ENCODE measurements at places on chromosomes 16 and 17.

DNA sequence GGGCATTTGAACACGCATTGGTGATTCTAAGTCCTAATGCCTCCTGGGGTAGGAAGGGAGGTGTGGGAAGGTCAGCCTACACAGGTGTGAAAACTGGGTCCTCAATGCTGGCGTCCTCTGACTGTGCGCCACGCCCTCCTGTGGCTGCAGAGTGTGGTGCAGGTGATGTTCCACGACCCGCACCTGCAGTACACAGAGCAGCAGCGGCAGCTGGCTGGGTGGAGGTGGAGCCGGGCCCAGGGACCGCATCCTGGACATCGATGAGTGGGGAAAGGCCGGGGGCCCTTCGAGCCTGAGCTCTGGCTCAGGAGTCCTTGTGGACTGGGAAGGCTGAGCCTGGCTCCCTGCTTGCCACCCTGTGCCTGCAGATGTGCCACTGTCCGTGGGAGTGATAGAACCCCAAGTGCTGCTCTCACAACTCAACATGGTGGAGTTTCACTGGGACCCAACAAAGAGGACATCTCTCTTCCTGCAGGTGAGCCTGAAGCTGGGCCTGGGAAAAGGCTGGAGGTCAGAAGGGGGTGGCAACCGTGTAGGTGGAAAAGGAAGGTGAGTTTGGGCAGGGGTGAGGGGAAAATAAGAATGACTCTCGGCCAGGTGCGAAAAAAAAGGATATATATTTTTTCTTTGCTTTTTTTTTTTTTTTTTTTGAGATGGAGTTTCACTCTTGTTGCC lies 14.0 kb upstream of the STAC2 start:
- peak; percentile 71 for DNase-seq

DNA sequence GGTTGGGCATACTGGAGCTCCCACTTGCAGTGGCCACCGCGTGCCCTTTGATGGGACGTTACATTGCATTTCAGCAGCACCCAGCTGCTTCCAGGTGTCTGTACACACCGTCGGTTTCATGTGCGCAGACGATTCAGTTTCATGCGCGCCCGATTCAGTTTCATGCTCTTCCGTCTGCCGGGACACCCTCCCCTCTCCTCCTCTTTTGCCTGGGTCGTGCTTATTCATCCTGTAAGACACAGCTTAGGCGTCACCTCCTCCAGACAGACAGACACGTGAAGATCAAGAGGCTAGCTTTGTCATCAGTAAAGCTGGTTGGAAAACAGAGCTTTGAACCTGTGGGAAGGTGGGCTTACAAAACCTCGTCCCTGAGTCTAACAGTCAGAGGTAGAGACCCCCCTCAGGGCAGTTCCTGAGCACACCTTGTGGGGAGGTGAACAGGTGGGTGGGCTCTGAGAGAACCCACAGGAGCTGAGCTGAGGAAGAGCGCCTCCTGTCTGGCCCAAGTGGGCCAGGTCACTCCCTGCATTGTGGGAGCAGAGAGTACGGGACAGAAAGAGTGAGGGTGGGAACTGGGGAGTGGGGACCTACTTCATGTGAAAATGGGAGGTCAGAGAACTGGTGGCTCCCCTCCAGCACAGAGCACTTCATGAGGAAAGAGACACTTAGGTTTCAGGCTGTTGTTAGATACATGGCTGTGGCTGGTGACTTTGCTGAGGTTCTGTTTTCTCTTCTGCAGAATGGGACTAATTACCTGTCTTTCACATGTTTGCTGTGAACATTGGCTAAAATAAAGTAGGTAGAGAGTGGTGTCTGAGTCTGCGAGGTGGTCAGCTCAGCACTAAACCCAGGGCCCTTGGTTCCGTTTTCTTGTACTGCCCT lies 122.1 kb downstream of the SNX29 start:
- DNase-seq: no peak

- no peak for DNase-seq
Observed at GRCh38 chr16:88669980-88670379, 7.1 kb upstream of the MVD start.

DNA sequence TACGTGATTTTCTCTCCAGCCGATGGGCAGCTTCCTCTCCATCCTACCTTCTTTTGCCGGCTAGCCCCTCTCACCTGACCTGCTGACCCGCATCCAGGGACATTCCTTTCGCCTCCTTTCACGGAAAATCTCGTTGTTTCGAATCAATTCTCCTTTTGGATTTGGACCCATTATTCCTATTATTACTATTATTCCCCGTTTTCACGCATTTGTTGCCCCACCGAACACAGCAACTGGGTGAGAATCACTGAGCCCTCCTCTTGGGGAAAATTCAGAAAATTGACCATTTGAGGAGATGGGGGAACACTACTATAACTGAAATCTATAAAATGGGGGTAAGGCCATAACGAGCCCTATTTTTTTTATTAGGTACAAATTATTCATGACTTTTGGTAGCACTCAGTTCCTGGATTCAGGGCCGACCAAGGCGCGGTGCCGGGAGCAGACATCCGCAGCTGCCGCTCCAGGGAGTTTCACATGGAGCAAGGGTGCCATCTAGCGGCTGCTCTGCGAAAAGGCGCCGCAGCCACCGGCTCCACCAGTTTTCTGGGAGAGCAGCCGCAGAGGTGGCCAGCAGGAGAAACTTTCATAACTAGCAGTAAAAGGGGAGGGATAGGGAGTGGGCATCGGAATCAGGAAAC lies 3.3 kb upstream of the HOXB8 start:
- DNase-seq: peak; percentile 88

DNA sequence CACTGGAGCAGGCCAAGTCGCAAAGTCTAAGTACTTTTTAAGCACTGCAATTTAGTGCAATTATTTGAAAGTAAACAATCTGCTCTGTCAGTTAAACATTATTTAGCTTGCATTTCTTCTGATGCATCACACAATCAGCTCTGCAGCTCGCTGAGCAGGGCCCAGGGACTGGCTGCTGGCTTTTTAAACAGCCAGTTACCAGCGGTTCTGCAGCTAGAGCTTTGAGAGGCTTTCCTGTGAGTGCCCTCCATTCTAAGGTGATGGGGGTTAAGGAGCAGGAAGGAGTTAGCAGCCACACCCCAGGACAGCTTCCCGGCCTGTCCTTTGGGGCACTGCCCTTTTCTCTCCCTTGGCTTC lies 154.3 kb downstream of the SALL1 start:
- DNase-seq: no peak

DNA sequence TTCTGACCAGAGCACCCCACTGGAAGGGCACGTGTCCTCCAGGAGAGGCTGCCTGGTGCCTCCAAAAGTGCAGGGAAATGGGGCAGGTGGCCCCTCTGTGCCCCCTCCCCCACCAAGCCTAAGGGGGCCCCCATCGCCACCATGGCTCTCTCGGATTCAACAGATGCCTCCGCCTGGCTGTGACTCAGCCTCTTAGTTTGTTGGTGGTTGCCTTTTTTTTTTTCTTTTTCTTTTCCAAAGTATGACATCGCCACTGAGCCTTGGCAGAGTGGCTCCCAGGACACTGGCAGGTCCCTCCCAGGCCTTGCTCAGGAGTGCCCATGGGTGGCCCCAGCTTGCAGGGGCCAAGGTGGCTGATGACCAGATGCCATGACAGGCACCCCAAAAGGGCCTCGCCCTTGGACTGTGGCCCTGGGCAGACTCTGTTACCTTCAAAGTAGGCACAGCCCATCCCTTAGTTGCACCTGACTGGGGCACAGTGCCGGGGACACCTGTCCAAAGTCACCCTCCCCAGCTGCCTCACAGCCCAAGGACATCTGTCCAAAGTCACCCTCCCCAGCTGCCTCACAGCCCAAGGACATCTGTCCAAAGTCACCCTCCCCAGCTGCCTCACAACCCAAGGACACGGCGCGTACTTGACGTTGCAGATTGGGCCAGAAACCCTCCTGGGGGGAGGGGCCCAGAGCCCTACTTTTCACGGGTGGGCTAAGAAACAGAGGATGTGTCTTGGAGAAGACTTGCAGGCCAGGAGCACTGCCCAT lies 29.6 kb downstream of the NPTX1 start:
- no peak for DNase-seq

GRCh38 chr17:4233668-4234258 lies 30.0 kb downstream of the ANKFY1 start:
- no peak for DNase-seq

- no peak for DNase-seq
Observed at GRCh38 chr16:12535535-12536411, 267.9 kb downstream of the CPPED1 start.
